NCI-H1048 (cell line): ENCODE measurements at places on chromosomes 12 and 14.

GRCh38 chr12:64027311-64027710, 182.8 kb downstream of the SRGAP1 start:
- no peak for DNase-seq

- no peak for DNase-seq
Observed at GRCh38 chr14:75806352-75806832, 145.3 kb downstream of the TTLL5 start.

DNA sequence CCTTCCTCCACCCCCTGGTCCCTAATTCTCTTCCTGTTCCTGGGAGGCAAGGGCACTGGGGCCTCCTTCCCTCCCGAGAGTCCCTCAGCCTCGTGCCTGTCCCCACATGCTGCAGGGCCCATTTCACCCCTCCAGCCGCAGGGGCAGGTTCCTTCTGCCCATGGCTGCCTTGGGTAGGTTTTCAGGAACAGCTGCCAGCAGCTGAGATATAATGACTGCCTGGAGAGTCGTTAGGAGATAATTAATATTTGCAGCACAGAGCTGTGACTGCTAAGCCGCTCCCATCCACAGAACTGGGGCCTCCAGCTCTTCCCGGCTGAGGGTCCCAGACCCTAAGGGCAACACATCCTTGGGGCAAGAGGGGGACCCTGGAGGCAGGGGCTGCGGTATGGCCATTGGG, 211.9 kb upstream of the LHX5 start:
- DNase-seq, result no peak

GRCh38 chr12:42903736-42904135, 314.2 kb upstream of the PRICKLE1 start:
- DNase-seq, result no peak

DNA sequence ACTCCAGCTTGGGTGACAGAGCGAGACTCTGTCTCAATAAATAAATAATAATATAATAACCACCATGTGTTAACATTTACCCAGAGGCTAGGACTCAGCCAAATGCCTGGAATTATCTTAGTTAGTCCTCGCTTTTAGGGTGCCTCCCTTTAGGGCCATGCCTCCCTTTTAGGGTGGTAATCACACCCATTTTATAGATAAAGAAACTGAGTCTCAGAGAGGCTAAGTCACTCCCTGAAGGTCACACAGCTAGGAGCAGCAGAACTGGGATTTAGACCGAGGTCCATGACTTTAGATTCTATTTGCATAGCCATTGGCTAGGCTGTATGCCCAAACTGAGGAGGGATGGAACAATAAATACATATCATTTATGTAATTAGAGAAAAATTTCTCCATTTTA, 11.4 kb downstream of the TESC start:
- no peak for DNase-seq

DNA sequence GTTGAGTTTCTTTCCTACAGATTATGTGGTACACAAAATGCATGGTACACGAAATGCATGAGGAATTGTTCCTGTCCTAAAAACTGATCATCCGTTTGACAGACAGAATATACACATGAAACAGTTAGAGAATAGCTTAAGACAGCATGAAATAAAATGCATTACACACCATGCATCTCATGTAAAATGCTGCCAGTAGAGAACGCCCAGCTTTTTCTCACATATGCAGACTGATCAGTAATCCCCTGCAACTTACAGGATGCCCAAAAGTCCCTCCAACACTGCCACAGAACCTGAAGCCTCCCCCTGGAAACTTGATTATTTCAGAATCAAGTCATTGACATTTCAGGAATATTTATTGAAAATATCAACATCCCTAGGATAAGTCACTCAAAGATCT, 24.0 kb downstream of the IFNG start:
- no peak for DNase-seq

DNA sequence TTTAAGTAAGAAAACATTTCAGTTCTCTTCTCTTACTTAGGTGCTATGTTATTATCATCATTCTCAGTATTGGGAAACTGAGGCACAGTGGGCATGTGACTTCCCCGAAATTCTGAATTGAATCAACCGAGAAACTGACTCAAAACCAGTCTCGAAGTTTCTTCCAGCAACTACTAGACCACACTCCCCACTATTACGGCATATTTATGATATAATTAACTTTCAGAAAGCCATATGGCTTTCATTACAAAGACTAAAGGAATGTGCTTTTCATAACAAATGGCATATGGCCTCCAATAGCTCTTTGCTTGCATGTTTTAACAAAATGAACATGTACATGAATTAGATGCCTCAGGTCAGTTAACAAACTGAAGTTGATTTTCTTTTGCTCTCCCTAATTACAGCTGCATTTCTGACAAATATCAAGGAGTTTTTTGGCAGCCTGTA, 182.9 kb upstream of the SLC38A2 start:
- DNase-seq, result no peak

DNA sequence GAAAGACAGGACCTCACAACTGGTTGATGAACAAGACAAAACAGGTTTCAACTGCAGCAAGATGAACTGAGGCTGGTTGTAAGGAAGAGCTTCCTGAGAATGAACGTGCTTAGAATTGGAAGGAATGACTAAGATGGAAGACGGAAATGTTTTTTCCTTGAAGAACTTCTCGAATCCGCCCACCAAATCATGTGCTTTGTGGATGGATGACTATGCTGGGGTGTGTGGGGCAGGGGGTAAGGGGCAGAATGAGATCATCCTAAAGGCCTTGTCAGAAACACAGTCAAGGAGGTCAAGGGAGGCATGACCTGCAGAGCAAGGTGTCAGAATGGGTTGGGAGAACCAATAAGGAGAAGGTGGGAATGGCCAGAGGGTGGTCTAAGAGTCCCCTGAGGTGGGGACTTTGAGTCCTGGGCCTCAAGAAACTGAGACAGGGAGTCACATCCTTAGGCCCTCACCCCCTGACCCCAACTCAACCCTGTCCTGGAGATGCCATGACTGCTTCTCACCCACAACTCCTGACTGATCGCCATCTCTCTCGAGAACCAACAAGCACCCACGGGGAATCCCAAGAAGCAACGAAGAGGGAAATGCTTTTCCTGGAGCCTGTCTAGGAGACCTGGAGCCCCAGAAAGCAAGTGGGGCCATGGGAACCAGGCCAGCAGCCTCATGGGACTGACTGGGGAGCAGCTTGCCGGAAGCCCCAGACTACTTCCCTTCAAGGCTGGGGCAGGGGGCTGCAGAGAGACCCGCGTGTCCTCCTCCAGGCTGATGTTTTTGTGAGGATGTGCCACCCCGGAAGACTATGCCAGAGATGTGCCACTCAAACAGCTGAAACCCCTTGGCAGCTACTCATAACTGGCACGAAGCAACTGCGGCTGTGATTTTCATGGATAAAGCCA, 84.0 kb downstream of the ACTN1 start:
- no peak for DNase-seq

DNA sequence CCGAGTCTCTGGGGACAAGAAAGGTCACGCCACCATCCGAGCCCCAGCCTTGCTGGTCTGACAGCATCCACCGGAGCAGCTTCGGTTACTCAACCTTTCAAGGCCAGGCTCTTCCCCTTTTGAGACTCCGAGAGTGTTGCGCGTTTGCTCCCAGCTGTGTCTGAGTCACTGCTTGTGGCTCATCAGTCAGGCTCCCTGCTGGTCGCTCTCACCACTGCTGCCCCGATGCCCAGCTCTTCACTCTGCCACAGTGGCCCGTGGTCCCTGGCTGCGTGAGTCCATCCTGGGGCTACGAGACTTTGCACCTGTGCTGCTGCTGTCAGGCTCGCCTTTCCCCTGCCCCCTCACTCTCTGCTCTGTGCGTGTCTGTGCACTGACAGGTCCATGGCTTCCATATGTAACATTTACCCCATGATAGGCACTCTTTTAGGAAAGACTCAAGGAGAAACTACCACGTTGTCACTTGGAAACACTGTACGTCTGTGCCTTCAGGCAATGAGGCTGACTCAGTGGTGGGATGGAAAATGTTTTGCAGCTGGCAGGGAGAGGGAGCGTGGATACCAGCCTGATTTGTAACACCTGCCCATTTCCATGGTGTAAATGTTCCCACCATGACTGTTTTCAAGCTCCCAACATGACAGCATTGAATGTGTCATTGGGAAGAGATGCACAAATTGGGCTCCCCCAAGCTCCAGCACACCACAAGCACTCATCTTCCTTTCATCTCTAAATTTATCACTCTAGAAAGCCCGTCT, 350.7 kb downstream of the TMEM132D start:
- DNase-seq, result no peak

DNA sequence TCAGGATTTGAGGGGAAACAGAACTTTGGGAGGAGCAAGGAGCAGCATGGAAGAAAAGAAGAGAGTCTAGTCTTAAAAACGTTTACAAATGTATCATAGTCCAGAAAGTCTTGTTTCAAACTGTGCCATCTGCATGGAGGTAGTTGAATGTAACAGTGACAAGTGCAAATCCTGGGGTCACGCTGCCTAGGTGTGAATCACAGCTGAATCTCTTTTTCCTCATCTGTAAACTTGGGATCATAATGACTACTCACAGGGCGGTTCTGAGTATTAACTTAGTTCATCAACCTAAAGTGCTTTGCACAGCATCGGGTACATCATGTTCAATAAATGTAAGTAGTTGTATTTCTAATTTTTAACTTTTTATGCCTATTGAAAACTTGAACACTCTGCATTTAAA, 208.5 kb downstream of the CHST11 start:
- no peak for DNase-seq

- no peak for DNase-seq
Observed at GRCh38 chr12:89058402-89058801, 293.9 kb downstream of the DUSP6 start.

DNA sequence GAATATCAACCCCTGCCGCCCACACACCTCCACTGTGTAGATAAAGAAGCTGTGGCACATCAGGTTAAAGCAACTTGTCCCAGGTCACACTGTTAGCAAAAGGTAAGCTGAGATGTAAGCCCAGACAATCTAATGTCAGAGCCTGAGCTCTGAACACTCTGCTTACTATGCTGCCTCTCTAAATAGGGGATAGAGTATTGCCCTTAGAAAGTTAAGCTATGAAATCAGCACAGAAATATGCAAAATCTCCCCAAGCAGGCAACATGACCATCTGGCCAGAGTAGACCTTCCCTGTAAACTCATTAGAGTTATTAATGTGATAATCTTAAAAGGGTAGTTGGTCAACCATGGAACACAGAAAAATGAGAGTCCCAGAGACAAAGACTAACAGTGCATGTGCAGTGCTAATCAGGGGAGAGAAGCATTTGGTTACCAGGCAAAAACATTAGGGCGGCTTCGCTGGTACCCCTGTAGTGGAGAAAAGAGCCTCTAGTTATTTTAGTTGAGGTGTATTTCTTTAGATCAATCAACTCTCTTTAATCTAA, 171.0 kb downstream of the BTG1 start:
- DNase-seq, result no peak

DNA sequence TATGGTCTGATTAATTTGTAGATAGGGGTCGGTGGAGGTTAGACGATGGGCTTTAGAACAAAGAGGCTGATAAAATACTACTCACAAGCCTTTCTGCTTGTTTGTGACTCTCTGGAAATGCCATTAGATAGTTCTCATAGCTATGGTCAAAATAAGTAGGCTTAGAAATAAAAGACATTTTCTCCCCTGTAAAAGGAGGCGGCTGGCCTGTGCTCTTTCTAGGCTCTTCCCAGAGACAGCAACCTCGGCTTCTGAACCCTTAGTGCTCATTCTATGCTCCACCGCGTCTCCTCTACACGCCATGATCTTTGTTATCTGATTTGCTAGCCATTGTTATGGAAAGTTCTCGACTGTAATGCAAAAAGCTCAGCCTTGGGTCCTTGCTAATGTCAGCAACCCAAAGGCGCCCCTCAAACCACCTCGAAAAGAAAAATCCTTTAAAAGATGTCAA, 64.5 kb downstream of the CRADD start:
- DNase-seq, result no peak

GRCh38 chr12:27434673-27435565, 11.6 kb upstream of the SMCO2 start:
- DNase-seq, result no peak

DNA sequence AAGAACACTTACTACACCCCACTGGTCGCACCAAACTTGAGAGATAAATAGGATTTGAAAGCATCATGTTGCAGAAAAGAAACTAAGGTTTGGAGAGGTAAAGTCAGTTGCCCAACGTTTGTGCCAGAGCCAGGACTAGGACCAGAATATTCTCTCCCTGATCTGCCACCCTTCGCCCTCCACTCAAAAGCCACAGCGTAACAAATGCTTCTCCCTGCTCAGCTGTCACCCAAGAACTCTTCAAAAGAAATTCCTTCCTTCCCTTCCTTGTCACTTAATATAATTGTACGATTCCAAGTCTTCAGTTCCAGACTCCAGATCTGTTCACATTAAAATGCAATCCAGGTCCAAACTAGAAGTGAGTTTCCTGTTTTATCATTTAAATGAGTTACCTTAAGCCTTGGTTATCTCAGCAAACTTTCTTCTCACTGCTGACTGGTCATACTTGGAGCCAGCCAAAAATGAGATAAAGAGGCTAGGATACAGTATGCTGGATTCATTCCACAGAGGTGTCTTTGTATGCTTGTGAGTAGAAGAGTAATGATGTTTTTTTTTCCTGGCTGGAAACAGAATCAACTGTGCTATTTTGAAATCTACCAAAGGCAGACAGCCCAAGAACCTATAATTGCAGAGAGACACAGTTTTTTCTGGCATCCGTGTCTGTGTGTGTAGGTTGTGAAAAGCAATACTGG, 12.8 kb upstream of the PPFIBP1 start:
- DNase-seq, result no peak

- DNase-seq, result no peak
Observed at GRCh38 chr12:45247589-45247988, 31.7 kb downstream of the ANO6 start.

- DNase-seq, result no peak
Observed at GRCh38 chr14:93060841-93061240, 54.9 kb downstream of the ITPK1 start.

DNA sequence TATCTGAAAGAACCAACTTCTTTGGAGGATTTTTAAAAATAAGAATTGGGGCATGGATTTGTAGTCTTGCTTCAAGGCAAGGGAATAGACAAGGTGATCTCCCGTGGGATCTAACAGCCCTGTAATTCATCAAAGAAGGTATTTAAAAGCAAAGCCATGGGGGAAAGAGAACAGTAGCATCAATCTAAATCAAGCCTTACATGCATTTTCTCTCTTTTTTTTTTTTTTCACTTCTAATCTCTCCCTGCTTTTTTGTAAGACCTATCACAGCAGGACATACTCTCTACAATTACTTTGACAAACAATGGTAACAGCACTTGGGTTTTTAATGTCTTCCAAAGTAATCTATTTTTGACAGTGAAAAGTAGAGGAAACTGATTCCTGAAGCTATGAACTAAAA, 367.9 kb downstream of the PAWR start:
- no peak for DNase-seq

GRCh38 chr12:123760267-123760938, 1.7 kb upstream of the DNAH10 start:
- no peak for DNase-seq

- DNase-seq, result no peak
Observed at GRCh38 chr14:61130512-61131260, 149.6 kb downstream of the SLC38A6 start.

GRCh38 chr14:85402569-85403162, 127.3 kb upstream of the FLRT2 start:
- no peak for DNase-seq

- no peak for DNase-seq
Observed at GRCh38 chr12:71795901-71796300, 41.2 kb downstream of the RAB21 start.
